ENCODE measurements at places on chromosomes 1 and 21. TPM values are rescaled to one million over a fixed set of nuclear protein-coding genes. Genes with fewer than 3 reads are reported as not detected.

The NTNG1 gene
- total RNA-seq, result 14.7 TPM

The NUF2 gene
- total RNA-seq, result 11.8 TPM

The FAM72C gene
- not detected for total RNA-seq

The TDRD10 gene
- not detected for total RNA-seq

The LRRC3 gene
- total RNA-seq, result 0.38 TPM

The TNFRSF18 gene
- not detected for total RNA-seq

The PDZK1IP1 gene
- not detected for total RNA-seq

Measured in GM23248 (cell line).